Lung microvascular endothelial cell (primary cell): ENCODE measurements at places on chromosomes 2 and 18. TPM values are rescaled to one million over a fixed set of nuclear protein-coding genes. Genes with fewer than 3 reads are reported as not detected.

ABCG5 gene
- not detected in 2 replicates for total RNA-seq

MC4R gene
- not detected in 2 replicates for total RNA-seq

MGAT4A gene
- 3.8 and 10.9 TPM in 2 replicates for total RNA-seq

SIX2 gene
- not detected in 2 replicates for total RNA-seq
